ENCODE measurements at places on chromosomes 7 and 10. TPM values are rescaled to one million over a fixed set of nuclear protein-coding genes. Genes with fewer than 3 reads are reported as not detected.

DNA sequence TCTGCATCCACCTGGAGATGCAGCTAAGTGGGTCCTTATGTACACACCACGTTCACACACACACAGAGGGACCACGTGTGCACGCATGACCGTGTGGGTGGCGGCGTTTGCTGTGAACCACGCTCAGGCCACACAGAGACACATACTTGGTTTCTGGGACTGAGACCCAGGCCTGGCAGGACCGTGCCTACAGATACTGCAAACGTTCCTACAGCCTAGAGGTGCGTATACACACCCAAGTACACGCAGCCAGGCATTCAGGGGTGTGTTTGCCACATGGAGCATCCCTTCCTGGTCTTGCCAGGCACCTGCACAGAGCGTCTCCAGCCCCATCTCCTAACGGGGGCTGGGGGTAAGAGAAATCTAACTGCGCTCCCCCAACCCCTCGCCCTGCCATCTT lies 49.0 kb upstream of the GTF2IRD1 start:
- no peaks in the 10 kb centered on the region for H3K4me1 ChIP-seq
- no peaks in the 10 kb centered on the region for H3K27me3 ChIP-seq
- H3K36me3 ChIP-seq, result no peaks in the 10 kb centered on the region
- no peak overlapping the region for H3K27ac ChIP-seq
- H3K4me3 ChIP-seq, result no peak overlapping the region

The TMEM270 gene
- polyA plus RNA-seq, result not detected

DNA sequence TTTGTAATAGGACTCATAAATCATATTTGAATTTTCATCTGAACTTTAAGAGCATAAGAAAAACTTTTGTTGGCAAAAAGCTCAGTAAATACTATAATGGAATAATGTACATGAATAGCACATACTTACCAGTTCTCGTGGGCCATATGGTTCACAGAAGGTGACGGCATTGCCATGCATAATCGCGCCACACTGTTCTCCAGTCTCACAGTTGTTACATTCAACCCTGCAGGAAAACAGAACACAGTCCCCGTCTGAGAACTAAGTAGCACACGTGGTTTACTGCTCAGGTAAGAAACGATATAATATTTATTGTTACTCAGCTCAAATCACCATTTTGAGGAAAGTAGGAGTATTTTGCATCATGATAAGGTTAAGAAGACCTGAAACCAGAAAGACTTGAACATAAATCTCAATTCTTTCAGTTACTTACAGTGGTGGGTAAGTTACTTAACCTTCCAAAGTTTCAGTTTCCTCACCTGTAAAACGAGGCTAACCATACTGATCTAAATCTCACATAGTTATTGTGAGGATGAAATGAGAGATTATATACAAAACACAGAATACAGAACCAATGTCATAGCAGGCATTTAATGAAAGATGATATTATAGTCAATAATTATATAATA lies 261.4 kb downstream of the RELN start:
- no peaks in the 10 kb centered on the region for H3K4me1 ChIP-seq
- no peak overlapping the region for H3K27ac ChIP-seq
- no peak overlapping the region for H3K4me3 ChIP-seq
- no peaks in the 10 kb centered on the region for H3K36me3 ChIP-seq
- DNase-seq, result no peak
- H3K27me3 ChIP-seq, result no peaks in the 10 kb centered on the region

DNA sequence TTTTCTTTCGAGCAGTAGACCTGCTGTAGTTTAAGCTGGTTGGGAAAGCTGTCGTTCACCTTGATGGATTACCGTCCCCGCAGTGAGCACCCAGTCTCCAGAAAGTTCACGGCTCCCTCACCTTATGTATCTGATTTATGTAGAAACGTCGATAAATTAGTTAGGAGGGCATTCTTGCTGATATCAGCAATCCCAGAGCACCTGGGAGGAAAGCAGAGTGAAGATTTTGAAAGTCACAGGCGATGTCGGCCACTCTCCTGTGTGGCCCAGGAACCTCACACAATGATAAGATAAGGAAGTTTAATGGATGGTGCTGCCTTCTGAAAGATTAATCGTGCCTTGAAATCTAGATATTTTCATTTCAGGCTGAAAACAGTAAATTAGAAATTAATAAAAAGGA lies 336.8 kb downstream of the DPP6 start:
- no peak for DNase-seq
- no peak overlapping the region for H3K27ac ChIP-seq
- H3K4me3 ChIP-seq, result no peak overlapping the region
- H3K27me3 ChIP-seq, result no peaks in the 10 kb centered on the region

GRCh38 chr10:93742633-93743349 lies 14.9 kb upstream of the LGI1 start:
- no peak overlapping the region for H3K27ac ChIP-seq
- no peak overlapping the region for H3K4me3 ChIP-seq
- DNase-seq, result no peak
- no peaks in the 10 kb centered on the region for H3K4me1 ChIP-seq
- H3K36me3 ChIP-seq, result no peaks in the 10 kb centered on the region
- H3K27me3 ChIP-seq, result no peaks in the 10 kb centered on the region
